Epithelial cell of alveolus of lung (primary cell): ENCODE measurements at places on chromosomes 12 and 14. TPM values are rescaled to one million over a fixed set of nuclear protein-coding genes. Genes with fewer than 3 reads are reported as not detected.

The RGS6 gene
- not detected in 2 replicates for total RNA-seq

The FAM234B gene
- 4.7 and 8.1 TPM in 2 replicates for total RNA-seq

The CLEC4D gene
- not detected in 2 replicates for total RNA-seq

The KITLG gene
- 25.2 and 47.7 TPM in 2 replicates for total RNA-seq

The SYNE3 gene
- 5.3 and 6.5 TPM in 2 replicates for total RNA-seq

The OR4E2 gene
- not detected in 2 replicates for total RNA-seq

The SMIM10L1 gene
- total RNA-seq: 7.8 and 8.9 TPM in 2 replicates

The PTPN21 gene
- 5.2 and 5.7 TPM in 2 replicates for total RNA-seq

The DBX2 gene
- not detected in 2 replicates for total RNA-seq

The GNB3 gene
- total RNA-seq: 0.39 and 0.48 TPM in 2 replicates

The MIP gene
- not detected in 2 replicates for total RNA-seq
